ENCODE measurements at places on chromosomes 1 and 21.

- DNase-seq, result no peak
Observed at GRCh38 chr21:14414932-14415508, 32.1 kb upstream of the HSPA13 start.

- DNase-seq, result no peak
Observed at GRCh38 chr1:78619803-78620579, at the start of gene IFI44L. IFI44L (plus strand) TSS chr1:78620448; CDS start chr1:78627916, 7,468 bp downstream.

DNA sequence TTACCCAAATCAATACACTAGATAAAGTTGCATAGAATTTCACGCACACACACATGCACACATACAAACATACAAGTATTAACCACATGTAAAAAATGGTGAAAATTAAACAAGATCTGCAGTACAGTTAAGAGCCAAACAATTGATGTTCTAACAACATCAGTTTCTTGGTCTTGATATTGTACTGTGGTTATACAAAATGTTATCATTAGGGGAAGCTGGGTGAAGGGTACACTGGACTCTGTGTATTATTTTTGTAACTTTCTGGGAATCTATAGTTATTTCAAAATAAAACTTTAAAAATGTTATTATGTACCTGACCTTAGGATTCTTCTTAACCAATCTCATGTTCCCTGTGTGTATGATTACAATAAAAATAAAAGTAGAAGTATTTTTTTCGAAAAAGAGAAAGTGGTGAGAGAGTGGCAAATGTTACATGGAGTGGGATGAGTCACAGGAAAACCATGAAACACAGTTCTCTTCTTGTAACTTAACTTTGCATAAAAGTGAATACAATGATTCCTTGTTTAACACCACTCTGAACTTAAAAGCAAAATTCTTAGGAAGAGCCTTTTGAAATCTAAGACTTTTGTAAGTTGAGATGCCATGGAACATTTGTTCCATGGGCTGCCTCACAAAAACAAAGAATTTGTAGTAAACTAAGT lies 101.6 kb upstream of the RUNX1 start:
- no peak for DNase-seq

- DNase-seq, result no peak
Observed at GRCh38 chr21:27837936-27838335, 871.0 kb upstream of the ADAMTS5 start.

GRCh38 chr1:9018333-9018732 lies 7.9 kb downstream of the SLC2A7 start:
- DNase-seq, result no peak

DNA sequence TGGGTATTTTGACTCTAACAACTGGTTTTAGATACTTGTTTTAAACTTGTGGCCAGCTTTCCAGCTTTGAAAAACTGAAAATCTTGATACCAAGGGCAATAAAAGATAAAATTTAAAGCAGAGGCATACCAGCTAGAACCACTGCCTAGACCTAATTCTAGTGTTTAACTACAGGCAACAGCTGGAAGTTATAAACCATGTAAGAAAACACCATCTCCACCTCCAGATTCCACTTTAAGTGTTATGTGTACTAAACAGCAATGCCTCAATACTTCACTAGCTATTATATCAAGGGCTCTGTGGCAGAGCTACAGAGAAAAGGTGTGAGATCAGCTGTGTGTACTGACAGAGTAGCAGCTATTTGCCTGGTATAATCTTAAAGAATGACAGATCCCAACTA lies 69.5 kb downstream of the LPAR3 start:
- no peak for DNase-seq

GRCh38 chr1:31043631-31044030 lies 21.9 kb downstream of the PUM1 start:
- DNase-seq, result peak; percentile 91

GRCh38 chr21:32278103-32278502 lies 746 bp downstream of the MIS18A start:
- DNase-seq, result peak; percentile 2

GRCh38 chr1:171038284-171038683 lies 52.4 kb upstream of the FMO3 start:
- no peak for DNase-seq

- DNase-seq, result no peak
Observed at GRCh38 chr1:14848625-14849024, 250.1 kb downstream of the KAZN start.

- DNase-seq, result no peak
Observed at GRCh38 chr1:108704496-108704895, 8.2 kb upstream of the FNDC7 start.

GRCh38 chr21:16116798-16117197 lies 387.0 kb downstream of the USP25 start:
- no peak for DNase-seq

DNA sequence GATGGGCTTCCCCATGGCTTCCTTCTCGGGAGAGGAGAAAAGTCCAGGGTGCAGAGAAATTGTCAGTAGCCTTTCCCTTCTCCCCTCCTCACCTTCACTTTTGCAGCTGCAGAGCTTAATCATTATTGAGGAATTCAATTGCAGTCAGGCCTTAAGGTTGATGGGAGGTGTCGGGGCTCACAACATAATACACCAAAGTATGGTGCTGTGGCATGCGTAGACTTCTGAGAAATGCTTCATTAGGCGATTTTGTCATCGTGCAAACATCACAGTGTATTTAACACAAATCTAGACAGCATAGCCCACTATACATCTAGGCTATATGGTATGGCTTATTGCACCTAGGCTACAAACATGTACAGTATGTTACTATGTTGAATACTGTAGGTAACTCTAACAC lies 100.2 kb upstream of the PPM1J start:
- DNase-seq, result no peak

DNA sequence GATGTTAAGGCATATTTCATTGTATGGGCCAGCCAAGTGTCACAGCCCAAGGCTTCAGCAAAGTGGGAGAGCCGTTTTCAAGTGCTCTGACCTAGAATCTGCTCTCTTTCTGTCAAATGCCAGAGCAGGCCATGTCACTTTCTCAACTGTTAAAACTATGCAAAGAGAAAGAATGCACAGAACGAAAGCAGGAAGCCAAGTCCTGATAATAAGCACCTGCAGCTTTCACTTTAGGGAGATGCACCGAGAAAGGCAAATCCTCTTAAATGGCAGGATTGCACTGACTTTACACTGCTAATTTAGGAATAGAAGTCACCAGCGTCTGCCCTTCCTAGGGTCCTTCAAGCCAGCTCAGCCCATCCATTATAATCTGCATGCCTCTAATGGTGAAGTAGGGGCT lies 49.2 kb upstream of the NTPCR start:
- DNase-seq, result no peak

- no peak for DNase-seq
Observed at GRCh38 chr1:66692681-66693080, 59.6 kb upstream of the DYNLT5 start.

DNA sequence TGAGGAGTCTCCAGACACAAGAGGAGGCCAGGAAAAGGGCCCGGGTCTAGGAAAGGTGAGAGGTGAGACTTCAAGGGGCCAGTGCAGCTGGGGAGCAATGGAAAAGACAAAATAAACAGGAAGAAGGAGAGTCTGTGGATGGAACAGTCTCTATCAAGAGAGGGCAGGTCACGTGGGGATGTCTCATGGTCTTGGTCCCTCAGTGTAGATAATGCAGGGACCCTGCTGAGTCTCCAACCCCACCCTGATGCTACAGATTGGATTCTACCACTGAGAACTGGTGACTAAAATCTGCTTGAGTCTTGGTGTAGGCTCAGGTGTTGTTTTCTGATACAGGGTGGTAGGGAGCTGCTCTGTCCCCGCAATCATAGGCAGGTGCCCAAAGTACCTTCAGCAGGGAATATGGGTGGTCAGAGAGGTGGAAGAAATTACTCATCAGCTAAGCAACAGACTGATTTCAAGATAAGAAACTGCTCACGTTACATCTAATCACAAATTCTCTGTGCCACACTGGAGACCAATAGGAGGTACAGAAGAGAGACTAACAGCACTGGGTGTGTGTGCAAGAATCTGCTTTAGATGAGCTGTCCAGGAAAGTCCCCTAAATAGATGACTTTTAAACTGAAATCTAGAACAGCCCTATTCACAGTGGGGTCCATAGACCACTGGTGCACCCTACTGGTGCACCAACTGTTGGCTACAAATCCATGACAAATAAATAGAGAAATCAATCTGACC lies 101.5 kb upstream of the TLR5 start:
- DNase-seq, result no peak

- DNase-seq, result peak; percentile 92
Observed at GRCh38 chr1:66929999-66930822, 5.4 kb downstream of the MIER1 start.

DNA sequence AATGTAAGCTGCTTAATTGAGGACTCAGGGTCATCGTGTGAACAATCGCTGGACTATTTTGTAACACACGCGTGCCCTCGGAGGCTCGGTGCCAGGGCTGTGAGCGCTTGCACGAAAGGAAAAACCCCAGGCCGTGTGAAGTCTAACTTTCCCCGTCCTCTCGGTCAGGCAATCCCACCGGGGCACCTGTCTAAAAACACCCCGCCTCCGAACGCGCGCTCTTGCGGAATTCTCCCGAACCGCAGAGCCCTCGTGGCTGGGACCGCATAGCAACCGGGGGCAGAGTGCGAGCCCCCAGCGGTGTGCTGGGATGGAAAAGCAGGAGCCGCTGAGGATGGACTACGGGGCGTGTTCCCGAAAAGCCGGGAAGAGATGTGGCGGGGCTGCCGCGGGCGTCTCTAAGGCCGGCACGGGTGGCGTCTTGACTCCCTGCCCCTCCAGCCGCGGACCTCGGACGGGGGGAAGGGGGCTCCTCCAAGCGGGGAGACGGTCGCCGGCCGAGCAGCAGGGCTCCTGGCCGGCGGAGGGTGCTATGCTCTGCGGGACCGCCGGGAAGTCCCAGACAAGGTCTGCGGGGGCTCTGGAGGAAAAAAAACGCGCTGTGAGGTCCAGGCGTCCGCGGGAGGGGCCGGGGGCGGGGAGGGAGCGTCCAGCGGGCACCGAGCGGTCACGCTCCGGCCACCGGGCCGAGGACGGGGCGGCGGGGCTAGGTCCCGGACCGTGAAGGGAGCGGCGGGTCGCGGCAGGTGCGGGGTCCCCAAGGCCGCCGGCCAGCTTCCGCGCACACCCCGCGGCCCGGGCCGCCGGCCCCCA lies 936 bp downstream of the ZBTB21 start:
- DNase-seq, result no peak

- DNase-seq, result no peak
Observed at GRCh38 chr1:58156124-58156468, 390.4 kb downstream of the OMA1 start.

GRCh38 chr1:31801458-31801857 lies 14.4 kb downstream of the SPOCD1 start:
- no peak for DNase-seq

DNA sequence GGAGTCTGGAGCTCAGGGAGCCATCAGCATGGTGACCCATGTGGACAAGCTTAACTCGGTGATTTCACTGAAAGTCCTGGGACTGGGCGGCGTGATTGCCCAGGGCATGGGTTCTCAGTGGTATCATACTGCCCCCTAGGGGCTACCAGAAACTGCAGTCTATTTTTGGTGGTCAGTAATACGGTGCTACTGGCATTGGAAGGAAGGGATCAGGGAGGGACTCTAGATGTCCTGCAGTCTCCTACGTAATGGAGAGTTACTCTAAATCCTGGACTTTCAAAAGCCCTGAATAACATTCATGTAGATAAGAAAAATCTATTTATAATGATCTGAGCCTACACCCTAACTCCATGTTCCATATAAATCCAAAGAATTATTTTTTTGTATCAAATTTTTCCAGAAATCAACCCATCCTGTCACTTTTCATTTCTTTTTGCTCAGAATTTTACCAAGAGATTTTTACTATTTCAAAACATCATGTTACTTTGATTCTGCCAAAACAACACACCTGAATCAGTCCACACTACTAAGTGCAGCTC lies 37.3 kb downstream of the PABPC4 start:
- DNase-seq, result peak; percentile 21

DNA sequence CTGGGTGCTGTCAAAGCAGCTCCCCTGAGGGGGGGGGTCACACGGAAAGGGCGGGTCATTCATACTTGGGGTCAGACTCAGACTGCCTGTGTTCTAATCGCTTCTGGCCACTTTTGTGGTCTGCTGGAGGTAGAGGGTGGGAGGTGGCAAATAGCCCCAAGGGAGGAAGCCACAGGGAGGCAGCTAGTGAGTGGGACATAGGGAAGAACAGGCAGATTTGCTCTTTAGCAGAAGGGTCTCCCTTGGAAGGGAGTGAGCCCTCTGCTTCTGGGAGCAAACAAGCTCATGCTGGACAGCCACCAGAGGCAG lies 24.5 kb downstream of the ACOT11 start:
- no peak for DNase-seq
